ENCODE measurements at places on chromosomes 1 and 21.

GRCh38 chr1:24027838-24028468 lies 47.8 kb upstream of the SRSF10 start:
- peak; percentile 72 for DNase-seq

GRCh38 chr1:225474439-225474985 lies 46.7 kb upstream of the LBR start:
- DNase-seq: no peak

- DNase-seq: no peak
These were observed 35.0 kb upstream of the RAP1GAP start for GRCh38 chr1:21704145-21704544.

DNA sequence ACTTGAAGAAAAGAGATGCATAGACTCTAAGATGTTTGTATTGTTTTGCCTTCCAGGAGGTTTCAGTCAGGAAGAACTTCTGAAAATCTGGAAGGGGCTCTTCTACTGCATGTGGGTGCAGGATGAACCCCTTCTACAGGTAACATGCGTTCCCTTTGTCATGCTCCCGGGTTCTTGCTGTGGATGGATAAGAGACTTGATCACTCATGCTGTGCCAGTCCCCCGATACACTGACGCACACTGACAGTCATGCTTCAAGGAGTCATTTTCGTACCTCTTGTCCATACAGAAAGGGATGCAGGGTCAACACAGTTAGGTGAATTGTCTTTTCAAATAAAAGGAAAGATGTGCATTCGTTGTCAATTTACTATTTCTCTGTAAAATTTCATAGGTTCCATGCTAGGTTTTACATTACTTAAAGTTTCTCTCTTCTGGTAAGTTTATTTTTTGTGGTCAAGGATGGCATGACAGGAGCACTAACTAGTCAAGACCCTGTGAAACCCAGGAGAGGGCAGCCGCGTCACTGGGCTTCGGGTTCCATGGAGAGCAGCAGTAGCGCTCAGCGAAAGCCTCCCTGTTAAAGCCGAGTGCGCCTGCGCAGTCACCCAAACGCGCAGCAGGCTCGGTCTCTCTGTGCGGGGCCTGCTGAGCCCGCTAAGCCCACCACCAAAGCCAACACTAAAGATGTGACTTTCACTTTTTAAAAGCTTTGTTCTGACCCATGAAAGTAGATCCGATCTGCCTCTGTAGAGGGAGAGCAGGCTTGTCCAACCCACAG lies 10.7 kb downstream of the RRP1B start:
- no peak for DNase-seq

DNA sequence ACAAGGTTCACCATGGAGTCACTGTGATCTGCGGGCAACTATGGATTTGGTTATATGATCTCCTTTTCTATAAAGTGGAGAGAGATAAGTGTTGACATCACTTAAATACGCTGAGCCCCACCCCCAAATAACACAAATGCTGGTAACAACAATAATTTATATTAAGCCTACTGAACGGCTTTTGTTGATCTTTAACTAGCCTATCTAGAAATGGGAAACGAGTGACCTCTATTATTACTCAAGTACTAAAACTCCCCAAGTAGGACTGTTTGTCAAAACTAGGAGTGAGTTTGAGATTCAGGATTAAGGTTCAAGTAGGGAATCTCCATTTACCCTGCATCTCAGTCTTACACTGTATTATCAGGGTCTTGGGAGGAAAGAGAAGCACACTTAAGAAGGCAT lies 52.2 kb downstream of the MAP3K7CL start:
- no peak for DNase-seq

DNA sequence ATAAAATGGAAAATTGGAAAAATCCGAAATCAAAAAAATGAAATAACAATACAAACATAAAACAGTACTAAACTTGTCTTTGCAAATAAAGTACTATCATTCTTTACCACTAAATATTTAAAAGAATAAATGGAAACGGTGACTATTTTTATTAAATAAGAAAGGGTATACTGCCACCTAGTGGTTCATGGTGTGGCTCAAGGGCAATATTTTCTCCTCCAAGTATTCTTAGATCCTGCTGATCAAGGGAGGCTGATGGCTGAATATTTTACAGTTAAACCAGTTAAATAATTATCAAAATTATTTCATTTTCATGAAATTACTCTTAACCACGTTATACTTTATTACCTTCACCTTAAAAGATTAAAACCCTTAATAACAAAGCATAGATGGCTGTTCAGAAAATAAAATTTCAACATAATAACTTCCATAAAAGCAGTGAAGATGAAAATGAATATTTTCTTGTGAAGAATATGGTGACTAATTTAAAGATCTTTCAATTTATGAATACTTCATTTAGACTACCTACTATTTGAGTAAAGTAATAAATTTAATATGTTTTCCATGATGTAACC lies 1793.9 kb downstream of the NCAM2 start:
- DNase-seq: peak; percentile 28

GRCh38 chr1:95497566-95497965 lies 263.6 kb downstream of the RWDD3 start:
- no peak for DNase-seq

- DNase-seq: no peak
These were observed 1.2 kb upstream of the SLC25A34 start for GRCh38 chr1:15734901-15735300.

DNA sequence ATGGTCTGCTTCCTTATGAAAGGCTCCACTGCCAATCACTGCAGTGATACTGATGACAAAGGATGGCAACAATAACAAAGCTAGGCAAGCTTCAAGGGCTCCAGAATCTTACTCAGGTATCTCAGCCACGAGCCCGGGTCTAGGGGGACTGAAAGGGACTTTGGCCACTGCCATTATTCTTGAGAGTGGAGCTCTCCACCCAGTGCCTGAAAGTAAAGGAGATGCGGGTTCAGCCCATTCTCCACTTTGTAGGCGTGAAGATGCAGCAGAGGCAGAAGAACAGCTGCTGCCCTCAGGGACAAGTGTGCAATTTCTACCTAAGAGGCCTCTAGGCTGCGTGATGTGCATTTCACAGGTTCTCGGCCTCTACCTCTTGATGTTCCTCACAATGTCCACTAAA lies 31.4 kb upstream of the SLAMF9 start:
- DNase-seq: no peak

- no peak for DNase-seq
These were observed 6.3 kb downstream of the KIF17 start for GRCh38 chr1:20711285-20712214.

- DNase-seq: peak; percentile 5
These were observed 137.5 kb downstream of the NOS1AP start for GRCh38 chr1:162206749-162207635.

DNA sequence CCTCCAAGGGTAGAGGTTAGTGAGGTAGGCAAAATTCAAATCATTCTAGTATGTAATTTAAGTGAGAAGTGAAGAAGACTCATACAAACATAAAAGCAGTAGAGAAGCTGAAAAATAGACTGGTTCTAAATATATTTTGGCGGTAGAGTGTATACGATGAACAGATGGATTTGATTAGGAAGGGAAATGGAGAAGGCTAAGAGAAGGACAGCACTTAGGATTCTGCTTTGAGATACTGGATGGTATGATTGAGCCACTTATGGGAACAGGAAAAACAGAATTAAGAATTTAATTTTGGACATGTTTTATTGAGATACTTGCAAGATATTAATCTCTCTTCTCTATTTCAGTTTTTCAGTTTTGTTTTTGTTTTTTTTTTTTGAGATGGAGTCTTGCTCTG lies 60.1 kb downstream of the EPB41 start:
- peak; percentile 63 for DNase-seq

DNA sequence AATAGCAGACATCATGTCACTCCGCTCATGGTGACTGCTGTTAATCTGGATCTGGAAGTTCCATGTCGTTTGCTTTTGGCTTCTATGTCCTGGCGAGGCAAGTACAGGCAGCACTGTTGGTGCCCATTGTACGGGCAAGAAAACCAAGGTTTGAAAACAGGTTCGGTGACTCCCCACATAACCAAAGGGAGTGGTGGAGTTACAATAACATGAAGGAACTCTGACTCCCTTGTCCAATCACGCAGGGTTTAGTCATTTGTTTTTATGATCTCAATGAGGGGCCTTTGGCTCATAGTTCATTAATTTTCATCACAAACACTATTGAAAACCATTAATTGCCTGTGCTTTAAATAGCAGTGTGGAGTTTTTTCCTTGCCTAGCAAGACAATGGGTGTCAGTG lies 82.9 kb upstream of the SSX2IP start:
- DNase-seq: no peak

DNA sequence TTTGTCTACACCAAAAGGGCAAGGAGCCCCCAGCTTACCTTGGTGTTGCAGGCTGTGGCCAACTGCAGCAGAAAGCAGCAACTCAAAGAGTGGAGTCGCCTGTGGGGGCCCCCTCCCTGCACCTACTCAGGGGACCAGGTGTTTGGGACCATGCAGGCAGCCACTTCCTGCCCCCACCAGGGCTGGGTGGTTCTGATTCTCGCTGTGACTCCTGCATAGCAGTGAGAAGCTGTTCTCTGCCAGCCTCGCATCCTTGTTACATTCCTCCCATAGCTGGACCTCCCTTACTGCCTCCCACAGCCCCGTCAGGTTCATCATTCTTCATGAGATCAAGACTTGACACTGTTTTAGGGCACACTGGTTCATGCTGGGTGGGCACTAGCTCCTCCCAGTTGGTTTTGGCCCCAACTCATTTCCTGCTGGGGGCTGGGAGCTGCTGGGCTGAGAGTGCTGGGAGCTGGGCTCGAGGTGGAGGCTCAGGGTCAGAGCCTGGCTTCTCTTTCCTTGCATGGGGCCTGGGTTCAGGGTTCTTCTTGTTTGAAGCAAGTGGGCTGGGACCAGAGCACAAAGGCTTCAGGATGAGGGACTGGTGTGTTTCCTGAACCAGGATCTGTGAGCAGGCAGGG lies 146.9 kb upstream of the C1orf174 start:
- DNase-seq: no peak

DNA sequence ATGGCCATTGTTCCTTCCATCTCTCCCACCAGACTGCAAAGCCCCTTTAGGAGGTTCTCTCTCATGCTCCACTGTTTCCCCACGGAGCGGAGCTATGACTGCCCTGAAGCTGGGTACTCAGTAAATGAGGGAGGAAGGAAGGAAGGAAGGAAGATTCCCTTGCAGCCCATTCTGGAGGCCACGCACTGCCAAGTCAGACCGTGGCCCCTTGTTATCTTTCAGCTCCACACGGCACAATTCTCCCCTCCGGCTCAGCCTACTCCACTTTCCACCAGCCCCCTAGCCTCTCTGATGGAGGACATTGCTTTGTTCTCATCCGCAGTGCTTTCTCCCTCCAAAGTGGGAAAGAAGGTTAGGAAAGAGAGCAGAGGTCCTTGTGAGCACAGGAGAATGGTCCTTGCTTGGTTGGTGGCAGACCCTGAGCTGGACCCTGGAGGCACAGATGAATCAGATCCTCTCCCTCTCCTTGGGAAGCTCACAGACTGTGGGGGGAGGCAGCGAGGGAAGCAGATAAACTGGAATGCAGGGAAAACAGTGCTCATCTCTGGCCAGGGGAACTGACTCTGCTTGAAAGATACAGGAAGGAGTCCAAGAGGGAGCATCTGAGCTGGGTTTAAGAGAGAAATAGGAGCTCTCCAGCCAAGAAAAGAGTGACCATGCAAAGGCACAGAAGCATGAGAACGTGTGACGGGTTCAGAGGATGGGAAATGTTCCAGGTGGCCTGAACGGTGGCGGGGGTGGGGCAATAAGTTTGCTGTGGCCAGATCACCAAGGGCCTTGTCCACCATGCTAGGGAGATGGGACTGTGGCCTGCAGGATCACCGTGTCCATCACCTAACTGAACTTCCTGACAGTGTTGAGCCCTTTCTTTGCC lies 52.6 kb downstream of the GLIS1 start:
- DNase-seq: no peak

DNA sequence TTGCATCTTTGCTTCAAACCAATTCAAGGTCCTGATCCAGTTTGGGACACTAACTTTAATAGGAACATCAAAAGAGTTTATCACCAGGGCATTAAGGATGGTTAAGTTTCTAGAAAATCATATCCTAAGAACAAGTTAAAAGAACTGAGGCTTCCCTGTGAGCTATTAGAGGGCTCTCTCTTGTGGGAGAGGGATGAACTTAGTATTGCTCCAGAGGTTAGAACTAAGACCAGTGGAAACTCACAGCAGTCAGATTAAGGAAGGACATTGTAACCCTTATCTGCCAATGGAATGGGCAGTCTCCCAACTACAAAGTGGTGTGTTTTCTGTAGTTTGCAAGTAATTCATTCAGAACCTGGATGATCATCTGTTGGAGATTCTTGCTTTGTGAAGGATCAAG lies 36.8 kb downstream of the UBE2U start:
- DNase-seq: peak; percentile 39

- DNase-seq: peak; percentile 72
These were observed 89.9 kb downstream of the CD247 start for GRCh38 chr1:167428395-167428794.

- no peak for DNase-seq
These were observed 184.7 kb downstream of the ST6GALNAC3 start for GRCh38 chr1:76259270-76259669.
